ENCODE measurements at places on chromosomes 6 and 20. TPM values are rescaled to one million over a fixed set of nuclear protein-coding genes. Genes with fewer than 3 reads are reported as not detected.

FERMT1 gene
- polyA plus RNA-seq: 0.16 TPM

GHRH gene
- polyA plus RNA-seq: not detected

DTNBP1 gene
- 3.7 TPM for polyA plus RNA-seq

FGD2 gene
- 4.6 TPM for polyA plus RNA-seq
